GM18507 (cell line): ENCODE measurements at places on chromosomes 11 and 22.

- DNase-seq = no peak
Measured at GRCh38 chr11:2201542-2201941, 29.9 kb upstream of the TH start.

DNA sequence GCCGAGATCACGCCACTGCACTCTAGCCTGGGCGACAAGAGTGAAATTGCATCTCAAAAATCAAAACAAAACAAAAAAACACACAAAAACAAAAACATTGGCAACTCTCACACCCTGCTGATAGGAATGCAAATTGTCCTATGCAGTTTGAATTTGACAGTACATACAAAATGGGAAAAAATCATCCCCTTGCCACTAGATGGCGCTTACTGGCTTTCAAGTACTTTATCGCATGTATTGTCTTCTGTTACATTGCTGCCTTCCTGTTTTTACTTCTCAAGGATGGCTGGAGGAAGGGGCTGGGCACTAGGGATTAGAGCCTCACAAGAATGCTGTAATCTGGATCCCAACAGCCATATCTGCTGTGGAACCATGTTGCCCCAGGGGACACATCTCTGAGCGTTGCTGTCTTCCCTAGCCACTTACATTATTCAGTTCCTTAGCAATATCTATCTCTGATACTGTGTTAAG, 59.4 kb upstream of the A4GALT start:
- DNase-seq = peak; percentile 30

- DNase-seq = no peak
Measured at GRCh38 chr11:61357233-61357893, 4.3 kb downstream of the CYB561A3 start.

- DNase-seq = no peak
Measured at GRCh38 chr11:22520521-22520920, 105.1 kb downstream of the FANCF start.

- no peak for DNase-seq
Measured at GRCh38 chr11:27008811-27009535, 15.1 kb downstream of the FIBIN start.

DNA sequence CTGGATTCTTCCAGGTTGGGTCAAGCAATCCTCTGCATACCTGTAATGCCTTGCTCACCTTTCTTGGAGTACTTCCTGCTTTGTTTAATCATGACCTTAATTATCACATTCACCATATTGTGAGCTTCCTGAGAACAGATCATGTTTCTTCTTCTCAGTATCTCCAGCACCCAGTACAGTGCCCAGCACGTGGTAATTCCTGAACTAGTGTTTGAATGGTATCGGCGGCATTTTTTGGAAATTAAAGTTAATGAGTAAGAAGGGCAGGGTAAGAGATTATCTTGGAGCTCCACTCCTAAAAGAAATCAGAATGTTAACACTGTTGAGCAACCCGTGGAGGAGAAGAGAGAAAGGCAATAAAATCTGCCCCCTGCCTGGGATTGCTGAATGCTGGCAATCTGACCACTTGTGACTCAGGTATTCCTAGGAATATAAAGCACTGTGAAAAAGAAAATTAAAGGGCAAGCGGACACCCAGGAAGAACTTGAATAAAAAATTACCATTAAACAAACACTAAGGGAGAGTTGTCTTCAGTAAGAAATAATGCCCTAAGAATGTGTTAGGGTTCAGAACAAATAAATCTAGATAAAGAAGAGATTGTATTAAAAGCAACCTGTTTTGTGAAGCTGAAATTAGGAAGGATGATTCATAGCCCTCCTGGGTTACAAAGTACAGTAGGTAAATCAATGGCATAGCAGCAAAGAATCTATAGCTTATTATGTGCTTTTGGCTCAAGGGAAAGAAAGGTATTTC, 92.9 kb downstream of the PDHX start:
- DNase-seq = no peak

DNA sequence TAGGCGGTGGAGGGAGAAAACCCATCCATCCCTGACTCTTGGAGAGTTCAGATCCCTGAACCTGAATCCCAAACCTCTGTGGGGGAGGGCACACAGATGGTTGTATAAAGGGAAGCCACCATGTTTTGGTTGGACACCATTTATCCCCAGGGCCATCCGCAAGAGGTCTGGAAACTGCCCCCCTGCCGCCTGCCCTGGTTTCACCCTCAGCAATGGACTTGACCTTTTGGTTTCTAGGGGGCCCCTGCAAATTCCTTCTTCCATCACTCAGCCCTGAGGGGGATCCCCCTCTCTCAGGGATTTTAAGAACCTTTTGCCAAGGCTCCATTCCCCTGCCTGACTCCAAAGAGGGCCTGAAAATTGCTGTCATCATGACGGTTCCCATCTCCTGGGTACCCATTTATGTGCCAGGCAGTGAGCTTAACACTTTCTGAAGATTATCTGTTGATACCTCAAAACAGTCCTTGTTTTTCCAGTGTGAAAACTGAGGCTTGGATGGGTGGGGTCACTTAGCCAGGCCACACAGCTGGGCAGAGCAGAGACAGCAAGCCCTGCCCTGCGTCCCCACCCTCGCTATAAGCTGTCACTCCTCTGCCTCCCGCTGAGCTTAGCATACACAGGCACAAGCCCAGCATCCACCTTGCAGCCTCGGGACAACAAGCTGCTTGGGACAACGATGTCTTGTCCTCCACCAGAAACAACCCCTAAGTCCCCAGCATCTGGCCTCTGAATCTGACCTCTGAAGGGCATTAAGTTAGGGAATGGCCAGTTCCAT, 33.2 kb upstream of the CRYBB3 start:
- no peak for DNase-seq

GRCh38 chr11:106087815-106088435, 10.5 kb downstream of the AASDHPPT start:
- DNase-seq = no peak

DNA sequence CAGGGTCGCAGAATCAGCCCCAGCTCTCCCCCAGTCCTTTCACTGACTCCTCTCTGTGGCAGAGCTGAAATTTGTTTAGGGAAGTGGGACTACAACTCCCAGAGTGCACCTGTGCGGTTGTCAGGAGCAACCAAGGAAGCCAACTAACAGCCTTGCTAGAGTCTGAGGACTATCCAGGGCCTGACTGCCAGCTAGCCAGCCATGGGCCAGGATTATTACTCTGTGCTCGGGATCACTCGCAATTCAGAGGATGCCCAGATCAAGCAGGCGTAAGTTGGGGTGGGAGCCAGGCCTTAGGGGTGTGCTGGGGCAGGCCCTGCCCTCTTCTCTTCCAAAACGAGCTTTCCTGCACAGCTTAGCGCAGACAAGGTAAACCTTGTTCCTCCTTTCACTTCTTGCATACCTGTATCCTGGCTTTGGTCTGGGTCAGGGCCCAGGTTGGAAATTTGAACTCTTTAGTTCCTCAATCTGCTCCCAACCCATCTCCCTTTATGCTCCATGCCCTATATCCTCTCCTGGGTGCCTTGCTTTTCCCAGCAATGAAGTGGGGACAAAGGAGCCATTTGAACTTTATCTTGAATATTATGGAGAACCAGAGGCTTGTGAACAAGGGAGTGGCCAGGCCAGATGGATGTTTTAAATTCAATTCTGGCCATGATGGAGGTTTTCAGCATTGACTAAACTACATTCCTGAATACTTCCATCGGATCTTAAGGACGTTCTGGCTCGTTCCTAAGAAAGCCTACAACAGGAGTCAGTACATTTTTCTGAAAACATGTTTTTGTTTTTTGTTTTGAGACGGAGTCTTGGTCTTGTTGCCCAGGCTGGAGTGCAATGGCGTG, at the start of gene DNAJB13:
Gene DNAJB13 (plus strand): TSS at position 158 of the 842 bp plus-strand sequence. CDS start 44 bp downstream, at position 202.
- peak; percentile 77 for DNase-seq

DNA sequence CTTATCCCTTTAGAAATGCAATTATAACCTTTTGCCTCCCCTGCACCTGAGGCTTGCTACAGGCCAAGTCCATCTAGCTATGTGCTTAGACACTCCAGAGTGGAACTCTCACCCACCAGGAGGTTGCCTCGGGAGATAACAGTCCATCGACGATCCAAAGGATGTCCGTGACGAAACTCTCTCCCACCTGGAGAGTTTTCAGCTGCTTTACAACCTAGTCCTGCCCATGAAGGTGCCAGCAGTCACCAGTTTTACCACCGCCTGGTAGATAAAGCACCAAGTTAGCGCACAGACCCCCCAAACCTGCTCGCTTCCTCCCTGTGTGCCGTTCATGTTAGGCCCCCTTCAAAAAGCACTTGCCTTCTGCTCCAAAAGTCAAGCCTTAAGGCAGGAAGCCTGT, 53.1 kb upstream of the SHISAL1 start:
- DNase-seq = no peak

DNA sequence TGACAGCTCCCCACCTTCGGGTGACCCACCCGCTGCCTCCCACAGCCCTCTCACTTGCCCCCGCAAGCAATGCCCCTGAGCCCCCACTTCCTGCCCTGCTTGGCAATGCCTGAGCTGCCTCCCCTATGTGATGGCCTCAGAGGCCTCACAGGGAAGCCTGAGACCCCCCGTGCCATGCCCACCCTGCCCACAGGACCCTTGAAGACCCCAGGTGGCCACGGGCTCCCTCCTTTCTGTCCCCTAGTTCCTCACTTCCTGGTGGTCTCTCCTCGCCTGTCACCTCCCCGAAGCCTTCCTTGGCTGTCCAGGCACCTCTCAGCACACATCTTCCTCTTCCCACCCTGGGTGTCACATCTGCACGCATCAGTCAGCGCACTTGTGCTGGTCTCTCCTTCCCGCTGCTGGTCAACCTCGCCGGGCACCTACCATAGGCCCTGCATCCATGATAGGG, 90.5 kb downstream of the BRD1 start:
- DNase-seq = no peak

DNA sequence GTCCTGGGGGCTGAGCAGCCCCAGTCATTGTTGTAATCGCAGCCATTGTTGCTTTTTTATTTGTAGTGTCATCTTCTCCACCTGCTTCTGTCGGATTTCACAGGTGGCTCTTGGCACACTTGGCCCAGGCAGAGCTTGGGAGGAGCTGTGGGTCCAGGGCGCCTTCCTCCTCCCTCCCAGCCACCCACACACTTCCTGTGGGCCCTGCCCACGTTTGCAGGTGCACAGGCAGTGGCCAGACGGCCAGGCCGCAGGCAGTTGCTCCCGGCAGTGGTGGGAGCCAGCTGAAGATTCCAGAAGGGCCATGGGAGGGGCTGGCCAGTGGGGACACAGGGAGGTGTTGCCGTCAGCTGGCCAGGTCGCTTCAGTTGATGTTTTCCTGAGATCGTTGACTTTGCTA, 1191.9 kb downstream of the BRD1 start:
- DNase-seq = no peak

DNA sequence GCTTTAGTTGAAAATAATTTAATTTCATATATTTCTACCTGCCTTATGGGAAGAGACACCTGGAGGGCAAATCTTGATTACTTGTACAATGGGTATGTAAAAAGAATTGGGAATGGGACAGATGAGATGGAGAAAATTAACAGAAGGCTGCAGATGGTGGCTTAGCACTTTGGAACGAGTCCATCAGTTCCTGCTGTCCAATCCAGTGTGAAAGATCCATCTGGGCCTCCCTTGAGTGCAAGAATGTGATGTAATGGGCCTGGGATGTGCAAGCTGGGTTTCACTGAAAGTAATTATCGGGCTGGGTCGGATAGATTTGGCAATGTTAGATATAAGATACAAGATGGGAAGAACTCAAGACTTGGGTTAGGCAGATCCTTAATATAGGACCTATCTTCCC, 42.0 kb downstream of the CECR2 start:
- no peak for DNase-seq

DNA sequence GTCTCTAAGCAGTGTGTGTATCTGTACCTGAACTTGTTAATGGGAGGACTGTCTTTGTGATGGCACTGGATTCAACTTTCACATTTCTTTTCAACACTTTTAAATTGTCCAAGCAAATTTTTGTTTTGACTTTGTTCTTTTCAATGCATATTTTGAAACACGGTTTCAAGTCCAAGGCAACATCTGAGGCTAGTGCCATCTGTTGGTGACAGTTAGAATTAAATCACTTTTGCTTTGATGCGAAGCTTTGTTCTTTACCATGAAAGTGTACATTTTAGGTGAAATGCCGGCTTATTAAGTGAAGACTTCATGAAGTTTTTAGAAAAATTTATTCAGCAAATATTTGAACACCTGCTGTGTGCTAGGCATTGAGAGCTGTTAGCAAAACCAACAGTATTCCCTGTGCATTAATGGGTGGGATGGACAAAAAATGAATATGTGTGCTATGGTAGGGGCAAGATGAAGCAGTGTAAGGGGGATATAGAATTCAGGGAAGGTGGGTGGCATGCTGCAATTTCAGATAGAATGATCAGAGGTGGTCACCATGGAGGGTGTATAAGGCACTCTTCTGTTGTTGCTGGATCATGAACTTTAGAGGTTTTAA, 70.2 kb downstream of the DDX10 start:
- DNase-seq = no peak

GRCh38 chr11:10868352-10868751, 10.5 kb upstream of the ZBED5 start:
- DNase-seq = no peak

GRCh38 chr11:72925656-72926055, 111.4 kb downstream of the ATG16L2 start:
- DNase-seq = no peak

GRCh38 chr11:115234794-115235193, 269.4 kb downstream of the CADM1 start:
- DNase-seq = no peak

GRCh38 chr22:49491221-49491635, 336.4 kb downstream of the BRD1 start:
- no peak for DNase-seq

- DNase-seq = no peak
Measured at GRCh38 chr22:38129021-38129420, 18.5 kb upstream of the BAIAP2L2 start.

- DNase-seq = no peak
Measured at GRCh38 chr22:46795845-46796565, 33.6 kb downstream of the TBC1D22A start.
